HCT116 (cell line): ENCODE measurements at places on chromosomes 4 and X.

DNA sequence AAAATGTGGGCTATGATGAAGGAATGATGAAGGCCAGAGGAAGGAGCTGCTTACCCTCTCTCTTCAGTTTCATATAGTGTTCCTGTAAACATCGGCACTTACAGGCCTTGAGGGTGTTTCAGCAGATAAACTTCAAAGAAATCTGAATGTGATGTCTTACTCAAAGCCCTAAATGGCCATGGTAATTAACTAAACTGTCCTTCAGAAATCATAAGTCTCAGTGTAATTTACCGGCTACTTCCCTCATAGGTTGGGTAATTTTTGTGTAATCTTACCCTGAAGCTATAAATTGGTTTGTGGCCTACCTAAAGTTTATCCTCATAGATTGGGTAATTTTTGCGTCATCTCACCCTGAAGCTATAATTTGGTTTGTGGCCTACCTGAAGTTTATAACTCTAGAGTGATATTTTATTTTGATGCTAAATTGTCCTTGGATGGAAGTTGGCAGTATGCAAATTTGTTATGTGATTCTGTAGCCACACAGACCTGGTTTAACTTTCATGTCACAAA, 2700.3 kb downstream of the ARAP2 start:
- no peak for DNase-seq

DNA sequence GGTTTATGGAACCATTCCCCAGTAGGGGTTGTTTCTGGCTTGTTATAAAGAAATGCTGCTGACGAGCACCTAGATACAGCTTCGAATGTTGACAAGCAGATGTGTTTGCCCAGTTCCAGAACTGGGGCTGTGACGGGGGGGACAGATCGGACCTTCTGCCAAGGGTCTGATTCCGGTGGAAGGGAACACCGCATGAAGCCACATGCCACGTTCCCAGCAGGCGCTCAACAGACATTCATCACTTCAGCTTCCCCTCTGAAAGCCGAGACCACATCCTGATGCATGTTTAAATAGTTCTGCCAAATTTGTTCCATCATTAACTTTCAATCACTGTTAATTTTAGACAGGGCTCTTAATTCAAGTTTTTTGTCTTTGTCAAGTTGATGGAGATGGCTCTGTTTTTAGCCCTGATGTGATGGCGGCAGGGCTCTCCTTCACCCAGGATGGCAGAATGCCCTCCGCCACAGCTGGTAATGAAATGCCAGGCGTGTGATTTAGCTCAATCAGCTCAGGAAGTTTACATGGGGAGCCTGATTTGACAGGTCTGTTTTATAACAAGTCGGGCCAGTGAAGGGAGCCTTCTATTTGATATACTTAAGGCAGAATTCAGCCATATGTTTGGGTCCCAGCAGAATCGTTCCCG, 57.4 kb downstream of the PSAPL1 start:
- no peak for DNase-seq

DNA sequence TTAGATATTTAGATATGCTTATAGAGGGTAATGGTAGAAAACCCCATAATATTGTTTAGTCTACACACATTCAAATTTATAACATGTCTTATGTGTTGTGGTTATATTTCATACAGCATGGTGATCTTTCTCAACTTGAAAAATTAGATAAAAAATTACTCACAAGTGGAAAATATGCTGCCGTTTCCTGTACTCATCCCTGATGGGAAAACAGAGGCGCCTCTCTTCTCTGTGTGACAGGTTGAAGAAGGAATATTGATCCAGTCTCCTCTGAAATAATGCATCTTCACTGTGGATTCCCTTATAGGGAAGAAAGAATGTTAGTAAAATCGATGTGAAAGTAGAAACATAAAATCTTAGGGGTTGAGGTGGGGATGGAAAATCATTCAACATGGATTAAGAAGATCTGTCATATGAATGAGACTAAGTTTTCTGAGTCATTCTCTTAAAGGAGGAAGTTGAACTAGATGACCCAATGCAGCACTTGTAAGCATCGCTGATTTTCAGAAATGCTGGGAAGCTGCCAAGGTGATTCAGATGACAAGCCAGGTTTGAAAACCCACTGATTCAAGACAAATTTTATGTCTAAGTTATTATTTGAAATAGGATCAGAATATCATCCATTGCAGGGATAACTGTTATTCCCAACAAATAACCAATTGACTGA, 70.7 kb downstream of the ANKRD50 start:
- peak; percentile 91 for DNase-seq

GRCh38 chrX:102697494-102697893, 14.8 kb upstream of the GPRASP2 start:
- DNase-seq: no peak

- no peak for DNase-seq
Observed at GRCh38 chrX:111728096-111728495, 47.1 kb downstream of the ALG13 start.

DNA sequence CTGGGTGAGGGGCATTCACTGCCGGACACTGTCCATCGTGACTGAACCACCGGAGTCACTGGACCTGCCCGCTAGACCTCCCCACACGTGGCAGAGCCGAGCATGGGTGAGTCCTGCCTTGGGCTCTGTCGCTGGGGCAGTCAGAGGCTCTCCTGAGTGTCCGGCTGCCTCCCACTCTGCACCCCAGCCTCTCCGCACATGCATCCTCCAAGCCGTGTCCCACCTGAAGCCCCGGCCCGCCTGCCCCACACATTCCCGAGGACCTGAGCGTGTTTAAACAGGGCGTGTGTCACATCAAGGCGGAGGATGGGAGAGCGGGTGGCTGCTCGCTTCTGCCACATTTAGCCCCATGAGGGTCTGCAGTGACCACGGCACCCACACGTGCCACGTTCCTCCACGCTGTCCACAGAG, 4.7 kb downstream of the CPLX1 start:
- DNase-seq: no peak

DNA sequence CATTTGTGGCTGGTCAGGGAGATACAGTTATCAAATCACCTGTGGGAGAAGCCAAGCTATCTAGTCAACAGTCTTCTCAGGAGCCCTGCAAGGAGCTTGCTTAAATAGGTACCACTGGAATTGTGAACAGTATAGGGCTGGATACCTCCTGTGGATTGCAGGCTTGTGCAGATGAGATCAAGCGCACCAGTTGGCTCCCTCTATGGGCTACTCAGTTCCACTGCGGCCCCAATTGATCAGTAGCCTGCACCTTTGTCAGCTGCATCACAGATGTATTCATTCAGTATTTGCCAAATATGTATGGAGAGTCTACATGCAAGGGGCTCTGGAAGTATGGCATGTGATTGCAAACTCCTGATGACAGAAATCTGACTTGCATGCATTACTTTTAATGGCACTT, 28.6 kb downstream of the TEX13A start:
- DNase-seq: no peak

GRCh38 chrX:10648614-10649013, 28.2 kb upstream of the MID1 start:
- no peak for DNase-seq

DNA sequence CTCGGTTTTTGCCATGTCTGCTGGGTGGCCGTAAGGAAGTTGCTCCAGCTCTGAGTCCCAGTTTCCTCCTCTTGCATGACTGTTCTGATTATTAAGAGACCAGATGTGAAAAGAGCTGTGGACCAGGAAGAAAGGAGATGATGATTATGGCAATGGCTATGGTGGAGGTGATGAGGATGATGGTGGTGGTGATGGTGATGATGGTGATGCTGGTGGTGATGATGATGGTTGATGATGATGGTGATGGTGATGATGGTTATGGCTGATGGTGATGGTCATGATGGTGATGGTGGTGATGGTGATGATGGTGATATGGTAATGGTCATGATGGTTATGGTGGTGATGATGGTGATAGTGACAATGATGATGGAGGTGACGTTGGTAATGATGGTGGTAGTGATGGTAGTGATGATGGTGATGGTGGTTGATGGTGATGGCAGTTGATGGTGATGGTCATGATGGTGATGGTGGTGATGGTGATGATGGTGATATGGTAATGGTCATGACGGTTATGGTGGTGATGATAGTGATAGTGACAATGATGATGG, 107.8 kb upstream of the NKX1-1 start:
- no peak for DNase-seq

DNA sequence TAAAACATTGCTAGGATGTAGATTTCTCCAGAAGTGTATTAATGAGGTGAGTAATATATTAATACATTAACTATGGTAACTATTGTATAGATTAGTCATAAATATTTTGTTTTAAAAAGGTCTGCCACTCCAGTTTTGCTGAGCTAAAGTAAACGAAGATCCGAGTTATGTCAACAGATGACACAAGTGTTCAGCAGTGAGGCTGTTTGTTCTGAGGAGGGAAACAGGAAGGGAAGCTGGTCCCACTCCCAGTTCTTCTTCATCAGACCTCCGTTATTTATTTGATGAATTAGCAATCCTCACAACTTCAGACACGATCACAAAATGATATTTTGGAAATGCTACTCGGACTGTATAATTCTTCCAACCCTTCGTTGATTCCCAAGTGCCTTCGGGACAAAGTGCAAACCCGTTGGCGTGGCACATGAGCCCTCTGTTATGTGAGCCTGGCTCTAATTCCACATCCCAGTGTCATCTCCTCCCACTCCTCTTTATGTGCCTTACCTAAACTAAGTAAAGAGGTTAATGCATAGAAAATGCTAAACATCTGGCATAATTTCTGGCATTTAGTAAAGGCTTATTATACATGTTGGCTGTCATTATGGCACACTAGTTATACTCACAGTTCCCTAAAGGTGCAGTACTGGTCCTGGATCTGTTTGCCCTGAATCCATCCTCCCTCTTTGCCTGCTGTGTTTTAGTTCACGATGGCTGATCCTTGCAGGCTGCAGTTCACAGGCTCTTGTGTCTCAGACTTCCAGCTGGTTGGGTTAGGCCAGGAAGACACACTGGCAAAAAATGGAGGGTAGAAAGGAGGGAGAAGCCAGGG, 190.6 kb upstream of the LNX1 start:
- no peak for DNase-seq

- peak; percentile 2 for DNase-seq
Observed at GRCh38 chrX:10769195-10769594, 148.8 kb upstream of the MID1 start.

GRCh38 chrX:54785901-54786300, 12.2 kb downstream of the ITIH6 start:
- DNase-seq: no peak

DNA sequence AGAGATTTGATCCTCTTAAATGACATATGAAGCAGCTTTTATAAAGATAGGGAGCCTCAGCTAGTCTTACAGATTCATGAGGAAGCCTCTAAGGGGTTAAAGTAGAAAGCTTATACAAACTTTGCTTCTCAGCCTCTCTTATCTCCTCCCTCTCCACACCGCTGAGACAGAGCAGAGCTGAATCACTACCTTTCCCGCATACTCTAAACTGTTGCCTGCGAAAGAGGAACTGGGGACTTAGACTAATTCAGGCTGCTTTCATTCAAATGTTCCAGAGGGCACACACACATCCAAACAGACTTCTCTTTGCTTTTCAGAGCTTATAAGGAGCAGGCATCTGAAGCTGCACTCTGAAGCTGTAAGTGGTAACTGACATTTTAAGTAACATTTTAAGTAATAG, at the start of gene SERTM2:
SERTM2 (plus strand) TSS at position 169 of the 400 bp plus-strand sequence. CDS start 7,213 bp downstream, outside the sequence.
- DNase-seq: no peak
